ENCODE measurements at places on chromosomes 16 and 17.

DNA sequence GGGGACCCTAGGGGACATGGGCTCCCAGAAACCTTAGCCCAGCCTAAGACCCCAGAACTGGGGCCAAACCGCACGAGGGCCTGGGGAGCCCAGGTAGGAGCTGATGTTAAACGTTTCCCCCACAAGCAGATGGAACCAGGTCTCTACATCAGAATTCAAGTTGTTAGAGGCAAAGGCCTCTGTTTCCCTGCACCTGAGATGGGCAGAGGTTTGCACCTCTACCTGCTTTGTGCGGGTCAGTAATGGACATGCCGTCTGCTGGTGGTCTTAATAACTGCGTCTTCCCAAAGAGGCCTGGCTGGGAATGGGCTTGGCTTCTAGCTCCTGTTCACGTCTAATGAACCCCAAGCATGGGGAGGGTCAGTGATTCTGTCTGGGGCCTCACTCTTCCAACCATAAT, 79.1 kb downstream of the NDE1 start:
- no peak for DNase-seq

GRCh38 chr16:31130336-31130891, 5.1 kb downstream of the PRSS8 start:
- no peak for DNase-seq

- no peak for DNase-seq
Measured at GRCh38 chr17:39082482-39082881, 69.0 kb downstream of the PLXDC1 start.

GRCh38 chr17:79154446-79154845, 79.8 kb downstream of the ENGASE start:
- DNase-seq, result no peak

GRCh38 chr17:79830763-79831264, 8.4 kb downstream of the CBX4 start:
- DNase-seq, result no peak

DNA sequence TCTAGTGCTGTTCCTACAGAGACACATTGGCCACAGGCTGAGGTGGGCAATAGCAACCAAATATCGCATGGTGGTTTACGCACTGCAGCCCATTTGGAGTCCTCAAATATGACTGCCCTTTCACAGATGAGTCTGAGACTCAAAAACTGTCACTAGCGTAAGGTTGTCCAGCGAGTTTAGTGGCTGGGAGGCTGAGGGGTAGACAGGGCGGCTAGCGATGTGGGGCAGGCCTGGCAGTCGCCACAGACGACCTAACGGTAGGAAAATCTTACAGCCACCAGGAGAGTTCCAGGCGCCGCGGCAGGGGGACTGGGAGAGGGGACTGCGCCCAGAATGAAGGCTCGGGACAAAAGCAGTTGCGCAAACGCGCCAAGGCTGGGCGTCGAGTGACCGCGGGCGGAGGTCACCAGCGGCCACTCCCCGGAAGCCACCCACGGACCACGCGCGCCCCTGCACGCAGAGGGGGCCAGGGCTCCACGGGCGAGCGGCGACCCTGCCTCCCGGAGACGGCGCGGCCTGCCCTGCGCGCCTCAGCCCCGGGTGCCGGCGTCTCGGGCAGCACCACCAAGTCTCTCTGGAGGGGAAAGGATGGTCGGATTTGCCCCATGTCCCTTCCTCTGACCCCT, 699 bp upstream of the MAP1LC3B start:
- DNase-seq, result no peak

GRCh38 chr17:80112471-80113032, 11.2 kb downstream of the GAA start:
- DNase-seq, result no peak

DNA sequence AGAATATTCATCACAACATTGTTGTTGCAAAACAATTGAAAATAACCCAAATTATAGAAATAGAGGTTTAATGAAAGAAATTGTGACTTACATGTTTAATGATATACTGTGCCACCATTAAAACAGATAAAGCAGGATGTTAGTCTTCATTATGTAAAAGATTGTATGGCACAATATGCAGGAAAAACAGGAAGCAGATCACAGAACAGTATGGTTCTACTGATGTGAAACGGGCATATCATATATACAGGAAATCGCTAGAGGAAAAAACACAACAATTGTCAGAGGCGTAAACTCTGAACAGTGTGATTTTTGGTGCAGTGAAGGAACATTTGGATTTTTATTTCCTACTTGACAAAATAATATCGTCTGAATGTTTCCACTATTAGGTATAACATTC, 22.0 kb downstream of the OR3A1 start:
- no peak for DNase-seq

GRCh38 chr16:66427036-66427860, at the start of gene BEAN1:
Gene BEAN1 (plus strand): TSS chr16:66427295. CDS start chr16:66437677, 10,382 bp downstream.
- DNase-seq, result no peak

GRCh38 chr16:10224850-10225249, 42.6 kb upstream of the GRIN2A start:
- DNase-seq, result no peak

- DNase-seq, result peak; percentile 72
Measured at GRCh38 chr16:23801378-23801777, 34.4 kb upstream of the PRKCB start.

DNA sequence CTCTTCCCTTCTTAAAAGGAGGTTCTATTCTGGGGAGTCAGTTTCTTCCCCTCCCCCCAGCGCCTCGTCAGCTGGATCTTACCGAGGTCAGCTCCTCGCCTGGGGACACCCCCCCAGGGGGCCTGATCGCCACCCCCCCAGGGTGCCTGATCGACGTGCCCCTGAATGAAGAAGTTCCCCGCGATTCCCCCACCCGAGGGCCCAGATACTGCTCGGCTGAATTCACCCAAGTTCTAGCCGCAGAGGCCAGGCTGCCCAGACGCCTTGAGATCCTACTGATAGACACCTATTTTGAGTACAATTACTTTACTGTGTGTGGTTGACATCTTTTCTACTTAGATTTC, 1.4 kb downstream of the RAB11FIP3 start:
- DNase-seq, result no peak

DNA sequence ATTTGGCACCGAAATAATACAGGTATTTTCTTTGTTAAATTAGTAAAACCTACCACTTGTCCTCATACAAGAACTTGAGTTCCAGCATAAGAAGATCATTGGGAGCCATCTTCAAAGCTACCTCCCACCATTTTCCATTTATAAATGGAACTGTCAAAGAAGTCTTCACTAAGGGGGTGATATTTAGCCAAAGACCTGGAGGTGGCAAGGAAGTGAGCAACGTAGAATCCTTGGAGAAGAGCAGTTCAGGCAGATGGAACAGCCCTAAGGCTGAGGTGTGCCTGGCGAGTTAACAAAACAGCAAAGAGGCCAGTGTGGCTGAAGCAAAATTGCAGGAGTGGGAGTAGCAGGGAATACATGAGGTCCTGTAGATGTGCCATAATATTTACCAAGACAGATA, 1.8 kb downstream of the KCNJ16 start:
- DNase-seq, result no peak

DNA sequence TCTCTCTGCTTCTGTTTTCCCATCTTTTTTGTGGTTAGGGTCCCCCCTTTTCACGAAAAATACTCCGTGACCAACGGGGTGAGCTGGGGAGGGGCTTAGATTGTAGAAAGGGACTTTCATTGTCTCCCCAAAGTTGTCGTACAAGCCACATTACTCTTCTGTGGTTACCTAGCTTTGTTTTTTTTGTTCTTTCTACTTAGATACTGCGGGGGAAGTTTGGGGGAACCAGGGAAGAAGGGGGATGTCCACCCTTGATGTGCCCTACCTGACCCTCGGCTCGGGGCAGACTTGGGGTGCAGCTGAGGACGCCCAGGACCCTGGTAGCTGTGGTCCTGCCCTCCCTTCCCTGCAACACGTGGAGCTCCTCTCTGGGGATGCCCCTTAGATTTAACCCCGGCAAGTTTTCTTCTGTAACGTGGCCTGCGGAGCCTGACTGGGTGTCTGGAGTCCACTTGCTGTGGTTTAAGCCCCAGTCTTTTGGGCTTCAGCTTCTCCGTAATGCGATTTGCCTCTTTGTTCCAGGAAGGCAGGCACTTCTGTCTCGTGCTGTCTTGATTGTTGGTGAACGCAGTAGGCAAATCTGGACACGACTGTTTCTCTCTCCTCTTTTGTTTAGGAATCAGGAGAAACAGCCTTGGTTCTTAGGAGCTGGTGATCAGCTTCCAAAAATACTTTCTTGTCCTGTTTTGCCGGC, 892 bp downstream of the ABCC1 start:
- DNase-seq, result peak; percentile 23

- DNase-seq, result no peak
Measured at GRCh38 chr17:79168486-79169055, 93.9 kb downstream of the ENGASE start.

DNA sequence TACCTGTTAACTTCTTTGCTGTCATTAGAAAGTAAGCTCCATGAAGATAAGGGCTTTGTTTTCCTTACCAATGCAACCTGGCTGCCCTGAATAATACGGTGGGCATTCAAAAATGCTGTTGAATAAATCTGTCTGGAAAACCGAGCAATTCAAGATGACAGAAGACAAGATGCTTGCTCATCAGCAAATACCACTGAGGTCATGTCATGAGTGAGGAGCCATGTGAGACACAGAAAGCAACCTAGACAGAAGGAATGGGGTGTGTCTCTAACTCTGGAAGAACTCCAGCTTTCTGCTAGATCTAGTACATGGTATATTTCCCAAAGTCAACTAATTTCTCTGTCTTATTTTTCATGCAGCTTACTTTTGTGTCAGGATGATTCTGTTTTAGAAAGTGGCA, 64.2 kb downstream of the STH start:
- DNase-seq, result no peak

- DNase-seq, result no peak
Measured at GRCh38 chr17:58517378-58517927, 3.0 kb upstream of the MTMR4 start.

DNA sequence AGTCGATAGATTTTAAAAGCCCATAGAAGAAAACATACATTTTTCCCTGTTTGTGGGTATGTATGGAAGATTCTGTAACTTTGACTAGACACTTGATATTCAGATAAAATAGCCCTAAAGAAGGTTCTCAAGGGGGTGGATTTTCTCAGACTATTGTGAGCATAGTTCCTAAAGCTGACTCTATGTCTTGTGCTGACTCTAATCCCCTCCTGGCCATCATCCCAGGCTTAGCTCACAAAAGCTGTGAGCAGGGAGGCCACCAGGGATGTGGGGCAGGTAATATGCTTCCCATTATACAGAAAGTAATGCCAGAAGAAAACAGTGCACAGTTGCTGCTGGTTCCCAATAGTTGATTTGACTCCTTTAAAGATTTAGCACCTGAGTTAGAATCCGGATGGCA, 32.0 kb downstream of the CDH13 start:
- DNase-seq, result no peak

GRCh38 chr17:41660221-41660711, 28.4 kb upstream of the EIF1 start:
- DNase-seq, result no peak

- DNase-seq, result no peak
Measured at GRCh38 chr17:58326609-58327362, 1.8 kb downstream of the TSPOAP1 start.
